ENCODE measurements at places on chromosomes 7 and 10.

DNA sequence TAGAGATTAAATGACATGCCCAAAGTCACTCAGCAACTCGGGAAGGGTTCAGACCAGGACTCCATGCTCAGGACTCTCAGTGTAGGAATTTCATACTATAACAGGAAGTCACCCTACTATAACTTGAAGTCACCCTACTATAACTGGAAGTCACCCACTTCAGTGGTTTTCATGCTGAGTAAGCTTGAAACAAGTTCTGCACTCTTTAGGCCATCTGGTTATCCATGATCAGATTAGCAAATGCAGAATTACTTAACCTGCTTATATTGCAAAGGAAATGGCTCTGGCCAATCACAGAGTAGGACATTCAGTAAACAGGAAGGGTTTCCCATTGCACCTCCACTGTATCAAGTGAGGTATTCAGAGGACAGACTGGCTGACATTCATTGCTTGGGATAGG is 1240.4 kb downstream of the GATA3 start:
- H3K4me1 ChIP-seq, result no peaks in the 10 kb centered on the region
- DNase-seq, result no peak
- no peak overlapping the region for H3K27ac ChIP-seq

GRCh38 chr7:42389697-42390096 is 152.7 kb upstream of the GLI3 start:
- DNase-seq, result no peak
- H3K27me3 ChIP-seq, result no peaks in the 10 kb centered on the region
- H3K4me3 ChIP-seq, result no peak overlapping the region
- no peaks in the 10 kb centered on the region for H3K36me3 ChIP-seq

- no peak for DNase-seq
- no peaks in the 10 kb centered on the region for H3K36me3 ChIP-seq
Observed at GRCh38 chr10:21507150-21507549, 18.3 kb downstream of the SKIDA1 start.

DNA sequence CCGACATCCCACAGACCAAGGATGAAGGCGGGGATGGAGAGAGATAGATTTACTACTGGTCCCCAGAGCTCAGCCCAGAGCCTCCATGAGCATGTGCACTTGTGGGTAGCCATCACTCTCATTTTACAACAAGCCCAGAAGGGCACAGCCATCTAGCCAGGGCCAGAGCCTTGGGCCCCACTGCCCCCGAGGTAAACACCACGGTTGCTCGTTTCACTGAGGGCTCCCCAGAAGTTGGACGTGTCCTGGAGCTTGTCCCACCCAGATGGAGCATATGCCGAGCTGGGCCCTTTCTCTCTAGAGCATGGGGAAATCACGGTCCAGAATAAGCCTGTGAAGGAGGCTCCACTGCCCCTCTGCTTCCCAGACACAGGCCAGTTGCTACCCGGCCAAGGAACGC is 9.0 kb upstream of the TMEM120A start:
- no peak overlapping the region for H3K4me3 ChIP-seq
- no peak overlapping the region for H3K27ac ChIP-seq
- H3K36me3 ChIP-seq, result peaks cover 13% of the 10 kb centered on the region
- DNase-seq, result no peak

- no peaks in the 10 kb centered on the region for H3K36me3 ChIP-seq
- H3K27me3 ChIP-seq, result peaks cover 3% of the 10 kb centered on the region
- H3K4me3 ChIP-seq, result no peak overlapping the region
- DNase-seq, result no peak
- no peaks in the 10 kb centered on the region for H3K4me1 ChIP-seq
Observed at GRCh38 chr7:103821092-103821491, 168.4 kb downstream of the RELN start.

DNA sequence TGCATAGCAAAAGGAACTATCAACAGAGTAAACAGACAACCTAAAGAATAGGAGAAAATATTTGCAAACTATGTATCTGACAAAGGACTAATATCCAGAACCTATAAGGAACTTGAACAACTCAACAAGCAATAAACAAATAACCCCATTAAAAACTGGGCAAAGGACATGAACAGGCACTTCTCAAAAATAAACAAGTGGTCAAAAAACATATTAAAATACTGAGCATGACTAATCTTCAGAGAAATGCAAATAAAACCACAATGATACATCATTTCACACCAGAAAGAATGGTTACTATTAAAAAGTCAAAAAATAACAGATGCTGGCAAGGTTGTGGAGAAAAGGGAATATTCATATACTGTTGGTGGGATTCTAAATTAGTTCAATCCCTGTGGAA is 17.1 kb downstream of the MAGI2 start:
- H3K4me1 ChIP-seq, result no peaks in the 10 kb centered on the region
- H3K27me3 ChIP-seq, result no peaks in the 10 kb centered on the region
- H3K36me3 ChIP-seq, result no peaks in the 10 kb centered on the region
- no peak overlapping the region for H3K27ac ChIP-seq
- no peak overlapping the region for H3K4me3 ChIP-seq
- DNase-seq, result no peak

DNA sequence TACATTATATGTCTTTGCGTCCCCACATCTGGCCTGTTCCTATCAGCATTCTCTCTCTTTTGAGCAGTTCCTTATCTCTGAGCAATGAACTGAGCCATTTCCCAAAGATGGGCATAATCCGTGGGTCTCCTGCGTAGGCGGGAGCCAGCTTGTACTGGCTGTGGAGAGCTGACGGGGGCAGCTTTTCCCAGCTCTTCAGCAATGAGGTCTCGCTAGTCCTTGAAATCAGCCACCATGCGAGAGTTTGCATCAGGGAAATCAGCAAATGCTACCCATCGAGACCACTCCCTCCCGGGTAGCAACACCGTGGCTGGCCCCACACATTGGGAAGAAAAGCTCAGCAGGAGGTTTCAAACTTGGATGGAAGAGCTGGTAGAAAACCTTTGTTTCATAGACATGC is 51.9 kb upstream of the FAM180A start:
- peaks cover 4% of the 10 kb centered on the region for H3K4me1 ChIP-seq
- H3K36me3 ChIP-seq, result no peaks in the 10 kb centered on the region
- H3K4me3 ChIP-seq, result no peak overlapping the region
- no peak for DNase-seq
- H3K27me3 ChIP-seq, result no peaks in the 10 kb centered on the region

GRCh38 chr7:97499204-97499603 is 232.7 kb upstream of the TAC1 start:
- H3K36me3 ChIP-seq, result no peaks in the 10 kb centered on the region
- H3K4me1 ChIP-seq, result no peaks in the 10 kb centered on the region
- DNase-seq, result no peak
- H3K27me3 ChIP-seq, result peaks cover 3% of the 10 kb centered on the region
- no peak overlapping the region for H3K4me3 ChIP-seq
- H3K27ac ChIP-seq, result no peak overlapping the region

- H3K27me3 ChIP-seq, result no peaks in the 10 kb centered on the region
- H3K4me1 ChIP-seq, result peaks cover 31% of the 10 kb centered on the region
- H3K4me3 ChIP-seq, result no peak overlapping the region
Observed at GRCh38 chr10:42988069-42988468, 88.8 kb upstream of the RET start.

DNA sequence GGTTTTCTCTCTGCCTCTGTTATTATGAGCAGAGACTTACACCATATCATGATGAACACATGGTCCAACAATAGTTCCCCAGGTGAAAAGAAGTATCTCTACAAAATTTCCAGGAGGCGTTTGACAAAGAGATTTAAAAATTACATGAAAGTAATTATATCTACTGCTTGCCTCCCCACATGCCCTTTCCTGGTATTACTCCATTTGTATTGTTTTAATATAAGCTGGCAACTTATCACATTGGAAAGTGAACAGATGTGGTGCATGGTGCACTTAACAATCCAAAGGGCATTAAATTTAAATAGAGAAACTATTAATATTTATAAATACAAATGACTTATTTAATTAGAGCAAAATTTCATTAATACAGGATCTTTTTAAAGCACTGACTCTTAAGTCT is 638.2 kb downstream of the ANKRD7 start:
- H3K27ac ChIP-seq, result no peak overlapping the region
- H3K36me3 ChIP-seq, result no peaks in the 10 kb centered on the region
- H3K4me3 ChIP-seq, result no peak overlapping the region

Measured in T-cell (primary cell).